ENCODE measurements at places on chromosomes 11 and 22.

DNA sequence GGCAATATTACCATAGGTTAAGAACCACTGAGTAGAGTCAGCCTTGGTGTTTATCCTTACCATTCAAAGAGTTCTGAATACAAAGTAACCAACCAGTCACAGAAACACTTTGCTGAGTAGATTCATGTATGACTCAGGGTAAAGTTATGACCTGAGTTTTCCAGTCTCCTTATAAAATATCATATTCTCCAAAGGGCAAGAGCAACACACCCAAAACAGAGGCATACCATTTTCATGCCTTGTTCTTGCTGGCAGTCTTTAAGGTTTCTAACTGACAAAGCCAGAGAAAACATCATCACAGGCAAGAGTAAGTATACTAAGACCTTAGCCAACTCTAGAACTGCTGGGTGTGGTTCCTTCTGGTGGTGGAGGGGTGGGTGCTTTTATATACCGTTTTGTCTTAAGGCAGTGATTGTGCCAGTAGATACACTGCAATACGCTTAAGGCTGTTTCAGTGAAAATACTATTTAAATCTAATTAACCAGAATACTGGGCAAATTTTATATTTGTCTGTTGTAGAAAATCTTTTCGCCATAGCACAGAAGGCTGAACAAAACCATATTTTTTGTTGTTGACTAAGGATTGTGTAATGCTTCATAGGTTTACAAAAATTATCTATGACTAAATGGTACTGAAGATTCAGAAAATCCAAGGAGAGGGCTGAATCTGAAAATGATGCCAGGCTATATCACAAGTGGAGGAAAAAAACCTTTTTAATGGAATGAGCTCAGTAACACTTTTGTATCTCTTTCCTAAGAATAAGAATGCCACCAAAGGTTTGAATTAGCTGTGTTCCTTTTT is 3.0 kb downstream of the ATL3 start:
- DNase-seq: peak; percentile 62

GRCh38 chr11:32527261-32528175 is 56.1 kb upstream of the EIF3M start:
- no peak for DNase-seq

DNA sequence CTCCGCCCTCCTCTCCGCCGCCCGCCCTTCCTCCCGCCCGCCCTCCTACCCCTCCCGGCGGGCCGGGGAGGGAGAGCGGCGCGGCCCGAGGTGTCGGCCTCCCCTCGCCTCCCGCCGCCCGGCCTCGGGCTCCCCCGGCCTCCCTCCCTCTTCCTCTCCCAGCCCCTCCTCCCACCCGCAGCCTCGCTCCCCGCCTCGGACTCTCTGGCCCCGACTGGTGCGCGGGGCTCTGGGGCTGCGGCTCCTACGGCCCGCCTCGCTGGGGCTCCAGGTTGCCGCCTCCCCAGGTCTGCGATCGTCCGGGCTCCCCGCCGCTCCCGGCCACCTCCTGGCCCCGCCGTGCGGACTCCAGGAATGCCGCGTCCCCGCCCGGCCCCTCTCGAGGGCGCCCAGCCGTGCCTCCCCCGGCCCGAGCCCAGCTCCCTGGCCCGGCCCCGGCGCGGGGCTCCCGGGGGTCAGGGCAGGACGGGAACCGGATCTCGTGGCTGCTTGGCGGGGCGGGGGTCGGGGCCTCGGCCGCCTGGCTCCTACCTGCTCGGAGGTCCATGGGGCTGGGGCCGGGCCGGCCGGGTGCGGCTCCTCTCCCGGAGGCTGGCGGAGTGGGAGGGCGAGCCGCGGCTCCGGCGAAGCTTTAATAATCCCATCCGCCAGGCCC is at the start of gene CLCF1:
CLCF1 (minus strand) TSS at position 606 of the 655 bp plus-strand sequence; CDS start at position 547, 59 bp downstream.
- peak; percentile 77 for DNase-seq

- DNase-seq: no peak
Measured at GRCh38 chr11:115065830-115066664, 387.7 kb downstream of the NXPE2 start.

DNA sequence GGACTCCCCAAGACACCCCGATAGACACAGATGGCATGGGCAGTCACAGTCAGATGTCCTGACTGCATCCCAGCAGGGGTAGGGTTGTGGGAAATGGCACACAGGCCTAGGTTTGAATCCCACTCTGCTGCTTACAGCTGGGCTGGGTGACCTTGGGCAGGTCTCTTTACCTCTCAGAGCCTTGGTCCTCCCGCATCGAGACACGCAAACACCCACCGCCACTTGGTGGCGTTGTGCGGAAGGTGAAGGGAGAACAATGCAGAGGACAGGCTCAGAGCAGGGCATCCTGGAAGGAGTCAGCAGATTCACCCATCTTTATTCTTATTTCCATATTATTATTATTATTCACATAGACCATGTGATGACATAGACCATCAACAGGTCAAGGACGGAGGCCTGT is 140.5 kb downstream of the MIAT start:
- DNase-seq: peak; percentile 52

- DNase-seq: no peak
Measured at GRCh38 chr11:131884461-131885073, 514.2 kb downstream of the NTM start.

- DNase-seq: no peak
Measured at GRCh38 chr11:9142732-9143131, 51.3 kb upstream of the SCUBE2 start.

DNA sequence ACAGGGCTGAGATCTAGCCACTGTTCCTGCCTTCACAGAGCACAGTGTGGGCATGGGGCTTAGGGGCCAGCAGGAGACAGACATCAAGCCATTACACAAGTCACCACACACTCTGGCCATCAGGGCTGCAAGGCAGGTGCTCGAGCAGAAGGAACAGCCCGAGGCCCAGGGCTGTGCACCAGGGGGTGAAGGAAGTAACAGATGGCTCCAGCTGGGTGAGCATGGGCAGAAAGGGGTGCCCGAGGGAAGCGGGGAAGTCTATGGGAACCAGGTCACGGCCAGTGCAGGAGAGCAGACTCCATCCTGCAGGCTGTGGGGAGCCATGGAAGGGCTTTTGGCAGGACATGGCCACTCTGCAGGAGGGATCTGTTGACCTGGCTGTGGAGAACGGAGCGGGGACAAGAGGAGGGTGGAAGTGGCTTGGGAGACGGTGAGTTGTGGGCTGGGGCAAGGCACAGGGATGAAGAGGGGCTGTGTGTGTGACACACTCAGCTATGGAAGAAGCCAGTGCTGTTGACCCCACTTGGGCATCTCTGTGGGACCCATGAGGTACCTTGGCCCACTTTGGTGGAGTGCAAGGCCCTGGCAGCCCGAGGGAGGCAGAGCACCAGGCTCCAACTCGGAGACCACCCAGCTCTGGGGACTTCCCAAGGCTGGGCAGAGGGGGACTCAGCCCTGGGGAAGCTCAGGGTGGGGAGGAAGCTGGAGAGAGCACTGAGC is 3.6 kb downstream of the C11orf68 start:
- no peak for DNase-seq

- DNase-seq: peak; percentile 42
Measured at GRCh38 chr22:29269230-29269604, 1.1 kb downstream of the EWSR1 start.

DNA sequence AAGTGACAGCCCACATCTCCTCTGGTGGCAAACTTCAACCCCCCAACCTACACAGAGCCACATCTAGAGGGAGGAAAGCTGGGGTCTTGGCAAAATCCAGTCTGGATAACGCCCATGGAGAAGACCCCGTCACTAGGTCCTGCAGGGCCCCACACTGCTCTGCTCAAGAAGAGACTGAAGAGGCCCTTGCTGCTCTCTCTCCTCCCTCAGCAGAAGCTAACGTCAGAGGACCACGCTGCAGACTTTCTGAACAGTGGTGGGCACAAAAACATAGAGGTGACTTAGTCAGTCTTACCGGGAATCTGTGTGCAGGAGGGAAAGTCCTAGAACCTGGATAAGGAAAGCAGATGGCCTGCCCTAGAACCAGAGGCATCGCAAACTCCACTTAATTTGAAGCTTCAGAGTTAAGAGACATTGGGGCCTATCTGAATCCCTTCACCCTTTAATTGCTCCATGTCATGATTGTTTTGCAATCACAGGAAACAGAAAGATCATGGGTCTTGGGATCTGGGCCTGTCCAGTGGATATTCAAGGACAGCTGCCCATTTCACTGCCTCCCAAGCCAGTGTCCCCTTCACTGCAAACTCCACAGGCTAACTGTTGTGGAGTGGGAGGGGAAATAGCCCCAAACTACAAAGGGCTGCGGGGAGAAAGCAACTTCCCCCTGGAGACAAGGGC is 1.7 kb downstream of the DKK3 start:
- DNase-seq: no peak

DNA sequence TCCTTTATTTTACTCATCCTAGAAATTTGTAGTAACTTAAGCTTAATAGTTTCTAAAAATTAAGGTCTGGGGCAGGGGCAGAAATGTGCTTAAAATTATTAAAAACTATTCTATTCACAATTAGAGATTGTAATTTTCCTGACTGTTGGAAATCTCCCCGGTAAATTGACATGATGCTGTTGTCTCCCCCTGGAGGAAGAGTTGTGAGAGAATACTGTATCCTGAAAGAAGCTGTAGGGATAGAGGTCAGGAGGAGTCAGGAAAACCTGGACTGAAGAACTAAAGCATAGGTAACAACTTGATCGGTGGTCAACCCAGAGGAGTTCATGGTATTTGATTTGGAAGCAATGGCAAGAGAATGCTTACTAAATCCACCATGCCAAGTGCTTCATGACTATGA is 16.2 kb upstream of the ESAM start:
- peak; percentile 43 for DNase-seq
